K562 (cell line): ENCODE measurements at places on chromosomes 12 and 14. TPM values are rescaled to one million over a fixed set of nuclear protein-coding genes. Genes with fewer than 3 reads are reported as not detected.

The NTN4 gene
- 0.13 TPM in 1 of 2 replicates, not detected in the other for total RNA-seq

GRCh38 chr12:55963760-55964159 lies 2.1 kb downstream of the PMEL start:
- no peak for DNase-seq

The RASSF9 gene
- total RNA-seq, result not detected in 2 replicates

DNA sequence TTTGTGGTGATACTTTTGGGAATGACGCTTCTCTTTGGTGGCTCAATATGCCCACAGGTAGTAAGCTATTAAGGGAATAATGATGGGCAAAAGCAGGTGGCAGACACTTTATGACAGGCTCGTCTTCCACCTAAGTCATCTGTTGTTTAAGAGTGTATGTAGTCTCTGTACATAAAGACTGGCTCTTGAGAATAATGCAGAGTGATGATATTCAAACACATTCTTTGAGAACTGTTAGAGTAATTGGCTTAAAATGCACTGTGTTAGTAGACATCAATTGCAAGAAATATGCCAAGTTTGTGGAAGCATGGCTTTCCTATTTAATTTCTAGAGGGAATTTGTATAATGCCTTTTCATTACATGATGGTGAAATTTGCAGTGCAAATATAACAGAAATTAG lies 694.8 kb upstream of the MIS18BP1 start:
- no peak for DNase-seq

The JPH4 gene
- total RNA-seq, result 0.13 TPM in 2 replicates

DNA sequence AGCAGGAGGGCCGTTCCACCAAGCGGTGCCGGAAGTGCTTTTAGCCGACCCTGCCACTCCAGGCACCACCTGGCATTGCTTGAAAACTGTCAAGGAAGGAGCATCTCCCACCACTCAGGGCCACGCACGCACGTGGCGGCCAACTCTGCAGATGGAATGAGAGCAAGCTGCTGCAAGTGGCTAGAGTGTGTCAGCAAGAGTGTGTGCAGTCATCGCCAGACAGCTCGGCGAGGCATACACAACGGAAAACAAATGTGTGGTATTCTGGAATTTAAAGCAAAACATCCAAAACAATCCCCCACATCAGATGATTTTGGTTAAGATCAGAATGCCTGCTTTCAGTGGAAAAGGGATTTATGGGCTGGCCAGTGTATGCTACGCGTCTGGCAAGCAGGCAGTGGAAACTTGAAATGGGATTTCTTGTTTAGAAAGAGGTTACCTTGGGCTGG lies 11.2 kb downstream of the CD9 start:
- DNase-seq, result no peak

- peak; percentile 84 for DNase-seq
These were observed 8.7 kb upstream of the GPR19 start for GRCh38 chr12:12704593-12705230.

- DNase-seq, result peak; percentile 40
These were observed 22.2 kb upstream of the GPR132 start for GRCh38 chr14:105087308-105087962.
